ENCODE measurements at places on chromosomes 1 and 21.

DNA sequence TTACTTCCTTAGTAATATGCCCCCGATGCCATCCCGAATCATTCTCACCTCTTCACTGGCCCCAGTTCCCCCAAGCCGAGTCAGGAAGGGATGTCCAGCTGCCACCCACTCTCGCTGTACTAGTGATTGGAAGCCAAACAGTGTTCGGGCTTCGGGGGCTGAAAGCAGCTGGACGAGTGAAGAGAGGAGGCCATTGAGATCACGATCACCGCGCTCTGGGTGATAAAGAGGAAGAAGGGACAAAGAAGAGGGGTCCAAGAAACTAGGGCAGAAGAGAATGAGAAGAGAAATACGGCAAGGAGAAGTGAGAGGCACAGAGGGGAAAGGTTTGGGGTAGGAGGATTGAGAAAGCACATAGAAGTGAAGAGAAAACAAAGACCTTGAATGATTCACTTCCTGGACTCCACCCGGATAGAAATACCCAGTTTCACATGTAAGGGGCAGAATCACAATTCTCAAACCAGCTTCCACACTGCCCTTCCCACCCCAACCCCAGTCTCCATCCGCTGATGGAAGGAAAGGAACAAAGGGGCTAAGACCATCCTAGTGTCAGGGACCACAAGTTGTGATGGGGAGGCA, 3.7 kb upstream of the SF3B4 start:
- DNase-seq, result no peak

- DNase-seq, result no peak
These were observed 156.3 kb downstream of the ST6GALNAC3 start for GRCh38 chr1:76230842-76231281.

DNA sequence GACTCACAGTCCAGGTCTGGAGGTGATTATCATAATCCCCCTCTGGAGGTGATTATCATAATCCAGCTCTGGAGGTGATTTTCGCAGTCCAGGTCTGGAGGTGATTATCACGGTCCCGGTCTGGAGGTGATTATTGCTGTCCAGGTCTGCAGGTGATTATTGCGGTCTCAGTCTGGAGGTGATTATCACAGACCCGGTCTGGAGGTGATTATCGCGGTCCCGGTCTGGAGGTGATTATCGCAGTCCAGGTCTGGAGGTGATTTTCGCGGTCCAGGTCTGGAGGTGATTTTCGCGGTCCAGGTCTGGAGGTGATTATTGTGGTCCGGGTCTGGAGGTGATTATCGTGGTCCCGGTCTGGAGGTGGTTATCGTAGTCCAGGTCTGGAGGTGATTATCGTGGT, 76.6 kb downstream of the SDCCAG8 start:
- no peak for DNase-seq

DNA sequence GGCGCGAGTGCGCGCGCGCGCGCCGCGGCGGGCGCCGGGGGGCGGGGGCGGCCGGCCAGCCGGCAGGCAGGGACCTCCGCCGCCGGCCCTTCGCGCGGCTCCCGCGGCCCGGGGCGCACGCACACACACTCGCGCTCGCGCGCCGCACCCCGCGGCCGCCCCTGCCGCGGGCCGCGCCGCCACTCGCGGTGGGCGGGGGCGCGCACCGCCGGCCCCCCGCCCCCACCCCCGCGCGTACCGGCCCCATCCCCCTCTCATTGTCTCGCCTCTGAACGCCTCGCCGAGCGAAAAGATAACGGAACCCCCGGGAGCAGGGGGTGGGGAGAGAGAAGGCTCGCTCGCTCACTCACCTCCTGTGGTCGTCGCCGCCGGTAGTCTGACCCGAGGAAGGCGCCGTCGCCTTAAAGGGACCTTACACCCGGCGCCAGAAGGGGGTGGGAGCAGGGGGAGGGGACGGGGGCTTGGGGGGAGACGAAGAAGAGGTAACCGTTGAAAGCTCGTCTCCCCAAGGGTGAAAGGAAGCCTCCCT, 428 bp downstream of the POGZ start:
- no peak for DNase-seq

GRCh38 chr21:31910074-31910470, 37.3 kb downstream of the HUNK start:
- DNase-seq, result no peak

- DNase-seq, result peak; percentile 79
These were observed 12.6 kb downstream of the ZC3H12A start for GRCh38 chr1:37486680-37487618.

Measured in activated CD4-positive, alpha-beta T cell treated with anti-CD3 and anti-CD28 coated beads, Interleukin-2, Interleukin-4, amounts not matched to agents 100 ng/mL and 50 ng/mL, durations not matched to agents 16 hours and 8 hours (primary cell).